ENCODE measurements at places on chromosomes 1 and 21. TPM values are rescaled to one million over a fixed set of nuclear protein-coding genes. Genes with fewer than 3 reads are reported as not detected.

DNA sequence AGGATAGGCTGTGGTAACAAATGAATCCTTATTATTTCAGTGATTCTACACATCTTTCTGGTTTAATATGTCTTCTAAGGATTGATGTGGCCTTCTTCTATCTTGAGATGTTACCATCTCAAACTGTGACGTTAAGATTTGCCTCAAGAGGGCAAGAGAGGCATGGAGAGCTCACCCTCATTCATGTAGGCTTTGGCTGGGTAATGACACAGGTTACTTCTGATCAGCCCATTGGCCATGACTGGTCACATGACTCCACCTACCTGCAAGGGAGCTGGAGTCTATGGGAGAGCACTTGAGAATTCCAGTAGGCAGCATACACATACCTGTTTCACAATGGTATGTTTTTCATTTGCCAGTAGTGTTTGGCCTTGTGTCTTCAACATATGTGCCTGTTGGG lies 30.0 kb downstream of the CACHD1 start:
- no peak for DNase-seq

DNA sequence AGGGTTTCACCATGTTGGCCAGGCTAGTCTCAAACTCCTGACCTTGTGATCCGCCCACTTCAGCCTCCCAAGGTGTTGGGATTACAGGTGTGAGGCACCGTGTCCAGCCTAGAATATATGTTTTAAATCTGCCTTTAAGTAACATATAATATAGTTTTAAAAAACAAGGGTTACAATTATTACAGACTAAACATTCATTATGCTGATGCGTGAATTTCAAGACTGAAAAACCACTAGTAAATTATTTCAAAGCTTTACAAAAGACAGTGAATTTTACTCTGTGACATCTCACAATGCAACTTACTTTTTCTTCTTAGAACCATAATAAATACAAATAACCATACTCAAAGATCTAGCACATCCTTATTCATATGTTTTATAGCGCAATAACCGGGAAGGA lies 24.7 kb downstream of the ZNF684 start:
- DNase-seq: no peak

DNA sequence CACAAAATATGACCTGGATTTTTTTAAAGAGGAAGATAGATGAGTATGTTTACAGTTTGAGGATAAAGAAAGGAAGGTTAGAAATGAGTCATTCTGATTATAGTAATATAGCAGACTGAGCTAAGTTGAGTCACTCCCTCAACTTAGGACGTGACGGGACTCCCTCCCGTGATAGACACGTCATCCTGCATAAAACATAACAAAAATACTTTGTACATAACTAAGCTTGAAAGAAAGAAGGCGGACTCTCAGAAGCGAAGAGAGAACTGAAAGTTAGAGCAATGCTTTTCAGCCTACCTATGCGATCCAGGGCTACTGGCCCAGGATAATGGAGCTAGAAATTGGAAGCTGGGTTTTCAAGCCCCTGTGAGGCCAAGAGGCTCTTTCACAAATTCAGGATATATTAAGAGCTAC lies 53.0 kb upstream of the DESI2 start:
- DNase-seq: no peak

DNA sequence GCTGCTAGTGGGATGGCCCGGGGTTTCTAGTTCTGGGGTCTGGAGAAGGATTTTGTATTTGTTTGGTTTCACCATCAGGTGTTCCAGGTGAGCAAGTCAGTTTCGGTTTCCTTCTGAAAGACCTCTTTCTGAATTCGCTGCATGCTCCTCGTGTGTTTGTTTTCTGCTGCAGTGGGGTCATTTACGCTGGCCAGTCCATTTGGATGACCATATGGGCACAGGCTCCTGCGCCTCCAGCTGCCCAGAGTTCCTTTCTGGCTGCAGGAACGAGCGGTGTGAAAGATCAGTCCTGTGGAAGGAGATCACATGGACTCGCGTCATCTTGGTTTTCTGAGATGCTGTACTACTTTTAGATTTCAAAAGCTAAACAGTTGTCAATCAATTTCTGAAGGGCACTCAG lies 83.7 kb upstream of the GCLM start:
- DNase-seq: no peak

GRCh38 chr21:35127851-35128250 lies 78.7 kb upstream of the RUNX1 start:
- no peak for DNase-seq

- no peak for DNase-seq
Measured at GRCh38 chr1:91744953-91745639, 140.9 kb downstream of the TGFBR3 start.

- DNase-seq: no peak
Measured at GRCh38 chr1:118911571-118911970, 76.6 kb downstream of the TBX15 start.

- DNase-seq: no peak
Measured at GRCh38 chr1:23246274-23246673, 29.0 kb upstream of the HTR1D start.

DNA sequence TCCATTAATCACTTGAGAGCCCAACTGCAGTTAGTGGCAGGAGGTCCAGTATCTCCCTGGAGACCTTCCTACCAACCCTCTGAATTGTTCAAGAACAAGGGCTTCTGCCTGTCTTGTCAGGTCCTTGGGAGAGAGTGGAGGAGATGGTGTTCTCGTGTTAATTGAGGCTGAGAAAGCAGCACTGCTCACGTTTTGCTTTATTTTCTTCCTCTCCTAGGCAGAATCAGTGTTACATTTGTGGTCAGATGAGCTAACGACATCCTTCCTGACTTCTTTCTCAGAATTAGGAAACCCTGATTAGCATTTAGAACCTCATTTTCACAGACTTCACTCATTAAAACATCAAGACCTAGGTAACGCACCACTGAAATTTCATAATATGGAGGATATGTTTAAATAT lies 26.4 kb upstream of the LRIG2 start:
- no peak for DNase-seq

CFHR3 gene
- 0.15 TPM for total RNA-seq

MORN1 gene
- total RNA-seq: 11.3 TPM

TRIM58 gene
- total RNA-seq: 3.6 TPM

LCK gene
- total RNA-seq: 3.7 TPM

GCLM gene
- total RNA-seq: 19.4 TPM

COA7 gene
- 23.8 TPM for total RNA-seq

HPDL gene
- total RNA-seq: 4.3 TPM

All from colonic mucosa (tissue), 4 donors.